ENCODE measurements at places on chromosomes 1 and 21.

- peak; percentile 76 for DNase-seq
Measured at GRCh38 chr1:224067621-224068457, 46.1 kb upstream of the FBXO28 start.

- peak; percentile 81 for DNase-seq
Measured at GRCh38 chr1:232805269-232806185, at the start of gene MAP10. MAP10 (plus strand) TSS chr1:232805416; CDS start chr1:232805450, 34 bp downstream.

DNA sequence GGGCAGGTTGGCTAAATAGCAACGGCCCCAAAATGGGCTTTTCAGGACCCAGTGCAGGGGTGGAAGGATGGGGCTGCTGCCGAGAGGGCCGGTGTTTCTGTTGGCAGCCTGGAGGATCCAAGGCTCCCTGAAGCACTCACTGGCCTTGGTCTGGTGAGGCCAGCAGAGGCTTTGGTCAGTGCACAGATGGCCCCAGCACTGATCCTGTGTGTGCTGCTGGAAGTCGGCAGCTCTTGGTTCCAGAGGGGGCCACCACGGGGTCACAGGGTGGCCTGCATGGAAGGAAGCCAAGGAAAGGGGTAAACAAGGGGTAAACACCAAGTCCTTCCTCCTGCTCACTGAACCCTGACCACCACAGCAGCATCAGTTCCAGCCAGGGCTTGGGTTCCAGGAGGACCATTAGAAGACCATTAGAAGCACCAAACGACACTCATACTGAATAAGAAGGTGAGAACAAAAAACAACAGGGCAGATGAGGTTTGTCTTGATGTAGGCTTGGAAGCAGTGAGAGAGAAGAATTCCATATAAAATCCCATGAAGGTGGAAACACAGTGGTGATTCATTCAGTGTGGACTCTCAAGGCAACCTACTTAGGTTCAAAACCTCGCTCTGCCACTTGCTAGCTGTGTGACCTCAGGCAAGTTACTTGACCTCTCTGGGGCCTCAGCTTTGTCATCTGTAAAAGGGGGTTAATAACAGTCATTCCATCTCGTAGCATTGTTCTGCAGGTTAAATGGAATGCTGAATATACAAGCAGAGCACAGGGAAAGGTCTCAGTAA is 184.5 kb downstream of the RUNX1 start:
- no peak for DNase-seq

- DNase-seq, result no peak
Measured at GRCh38 chr1:112504001-112504660, 4.6 kb upstream of the WNT2B start.

GRCh38 chr1:28526886-28527285 is 21.0 kb downstream of the RCC1 start:
- DNase-seq, result no peak

Measured in inflammatory macrophage treated with lipopolysaccharide for 4 hours (primary cell).